ENCODE measurements at places on chromosomes 5 and 9.

DNA sequence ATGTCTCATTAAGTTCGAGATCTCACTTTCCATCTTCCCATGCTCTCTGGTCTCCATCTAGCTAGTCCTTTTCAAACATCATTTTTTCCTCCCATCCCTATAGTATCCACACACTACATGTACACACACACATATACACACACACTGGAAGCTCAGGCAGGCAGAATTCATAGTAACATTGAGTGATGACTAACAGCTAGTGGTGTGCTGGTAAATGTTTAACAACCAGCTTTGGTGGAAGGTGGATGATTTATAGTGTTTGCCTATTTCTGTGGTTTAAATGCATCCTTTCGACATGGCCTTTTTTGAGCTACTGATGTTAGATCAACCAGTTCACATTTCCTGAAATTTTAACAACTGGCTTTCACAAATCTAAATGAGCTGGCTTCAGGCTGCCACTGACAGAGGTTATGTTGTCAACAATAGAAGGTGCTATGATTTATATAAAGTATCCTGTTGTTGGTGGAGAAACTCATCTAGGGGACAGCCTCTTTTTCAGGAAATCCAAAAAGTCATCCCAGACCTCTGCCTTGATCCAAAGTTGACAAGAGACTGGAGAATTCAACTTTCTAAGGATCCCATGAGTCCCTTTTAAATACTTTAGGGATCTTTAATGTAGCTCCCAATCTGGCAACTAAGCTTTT is 117.8 kb downstream of the CCDC192 start:
- DNase-seq: no peak

DNA sequence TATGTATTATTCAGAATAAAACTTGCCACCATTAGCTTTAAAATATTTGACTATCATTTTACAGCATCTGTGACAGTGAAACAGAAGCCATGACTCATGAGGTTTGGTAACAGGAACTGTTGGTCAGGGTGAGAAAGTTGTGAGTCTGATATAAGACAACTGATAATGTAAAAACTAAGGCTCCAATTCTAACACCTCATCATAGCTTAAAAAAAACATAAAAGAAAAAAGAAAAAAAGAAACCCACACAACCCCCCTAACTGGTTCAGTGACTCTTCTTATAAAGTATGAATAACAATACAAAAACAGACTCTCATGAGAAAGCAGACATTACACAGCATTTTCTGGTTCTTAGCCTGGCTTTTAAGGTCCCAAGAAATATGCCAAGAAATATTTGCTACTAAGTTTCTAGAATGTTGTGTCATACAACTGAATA is 85.8 kb downstream of the MRPS27 start:
- no peak for DNase-seq

DNA sequence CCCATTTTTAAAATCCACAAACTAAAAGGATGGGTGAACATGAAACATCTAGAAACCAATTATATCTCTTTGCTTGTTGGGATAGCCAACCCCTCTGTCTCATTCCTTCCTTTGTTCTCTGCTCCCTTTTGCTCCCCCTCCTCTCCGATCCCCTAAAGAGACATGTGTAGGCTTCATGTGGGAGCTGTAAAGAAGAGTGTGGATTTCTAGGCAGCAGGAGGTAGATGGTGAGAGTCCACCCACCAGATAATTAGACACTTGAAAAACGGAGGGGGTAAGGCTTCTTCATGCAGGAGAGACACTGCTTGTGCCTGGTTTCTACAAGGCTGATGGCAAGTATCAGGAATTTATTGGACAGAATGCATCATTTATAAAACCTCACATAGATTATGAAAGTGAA is 27.3 kb upstream of the CFAP157 start:
- no peak for DNase-seq

GRCh38 chr5:62465985-62466925 is 53.7 kb downstream of the IPO11 start:
- no peak for DNase-seq

DNA sequence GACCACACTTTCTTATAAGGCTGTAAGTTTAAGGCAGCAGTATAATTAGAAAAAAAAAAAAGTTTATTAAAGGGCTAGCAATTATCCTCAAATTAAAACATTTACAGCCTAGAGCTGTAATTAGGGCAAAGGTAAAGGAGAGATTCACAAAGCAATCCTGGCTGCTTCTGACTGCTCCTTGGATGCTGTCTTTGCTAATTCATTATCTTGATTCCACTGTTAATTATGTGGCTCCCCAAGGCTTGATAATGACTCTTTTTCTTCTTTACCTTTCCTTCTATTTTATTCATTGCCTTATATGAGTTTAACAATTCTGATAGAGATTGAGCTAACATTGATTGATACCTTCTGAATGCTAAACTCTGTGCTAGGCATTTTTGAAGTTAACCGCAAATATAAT is 476.5 kb downstream of the DTWD2 start:
- no peak for DNase-seq

DNA sequence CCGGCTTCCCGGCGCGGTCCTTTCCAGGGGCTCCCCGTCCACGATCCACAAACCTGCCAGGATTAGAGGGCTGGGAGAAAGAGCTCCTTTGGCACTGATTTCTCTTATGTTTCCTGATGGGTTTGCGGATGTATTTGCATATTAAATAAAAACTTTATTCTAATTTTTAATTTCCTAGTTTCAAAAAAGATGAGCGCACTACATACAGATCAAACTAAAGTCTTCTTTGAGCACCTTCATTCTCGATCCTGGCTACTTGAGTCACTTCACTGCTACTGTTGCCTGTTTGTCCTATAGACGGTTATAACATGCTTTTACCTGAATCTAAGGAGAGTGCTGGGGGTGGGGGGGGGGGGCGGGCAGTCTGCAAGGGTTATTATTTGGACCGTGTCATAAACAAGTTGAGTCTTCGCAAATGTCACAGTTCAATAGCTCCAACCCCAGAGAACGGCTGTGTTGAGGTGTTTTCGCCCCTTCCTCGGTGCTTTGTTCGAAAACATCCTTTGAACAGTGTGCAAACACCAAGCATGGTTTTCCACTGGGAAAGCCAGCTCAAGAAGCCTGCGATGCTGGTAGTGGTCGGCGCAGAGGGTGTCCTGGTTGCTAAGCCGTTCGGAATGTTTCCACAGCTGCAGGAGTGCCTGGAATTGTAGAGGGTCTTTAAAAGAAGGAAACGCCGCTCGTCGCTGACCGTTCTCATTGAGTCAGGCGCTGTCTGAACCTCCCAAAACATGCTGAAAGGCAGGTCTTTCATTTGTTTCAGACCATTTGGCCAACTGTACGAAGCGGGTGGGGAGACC is 1.1 kb upstream of the STK10 start:
- DNase-seq: no peak

- DNase-seq: no peak
Measured at GRCh38 chr9:106726070-106726815, 136.7 kb upstream of the ZNF462 start.

GRCh38 chr5:87170799-87171198 is 96.9 kb upstream of the RASA1 start:
- DNase-seq: no peak

DNA sequence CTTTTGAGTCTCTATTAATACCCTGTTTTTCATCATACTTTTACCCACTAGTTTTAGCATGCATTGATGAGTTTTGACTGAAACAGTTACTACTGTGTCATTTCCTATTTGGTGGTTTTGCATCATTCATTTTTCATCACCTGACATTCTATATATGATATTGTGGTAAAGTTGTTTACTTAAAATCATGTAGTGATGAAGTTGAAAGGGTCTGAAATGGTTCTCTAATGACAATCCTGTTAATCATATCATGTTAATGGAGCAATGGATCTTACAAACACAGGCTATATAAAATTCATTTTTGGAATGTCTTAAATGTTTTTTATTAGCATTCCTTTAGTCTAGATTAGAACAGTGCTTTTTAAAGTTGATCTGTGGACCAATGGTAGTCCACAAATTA is 84.1 kb downstream of the ERBIN start:
- DNase-seq: no peak

DNA sequence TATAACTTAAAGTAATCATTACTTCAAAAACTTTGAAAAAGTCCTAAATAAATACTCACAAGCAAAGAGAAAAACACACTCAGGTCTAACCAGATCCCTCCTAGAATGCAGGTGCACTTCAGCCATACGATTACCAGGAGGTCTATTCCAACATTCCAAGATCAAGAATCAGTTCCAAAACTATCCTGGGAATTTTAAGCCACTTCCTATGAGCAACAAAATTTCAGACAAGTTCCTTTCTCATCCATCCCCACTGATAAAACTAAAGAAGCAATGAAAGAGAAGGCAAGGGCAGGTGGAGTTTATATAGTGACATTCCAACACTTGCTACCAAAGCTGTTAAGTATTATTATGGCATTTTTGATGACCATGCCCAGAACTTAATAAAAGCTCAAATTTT is 29.6 kb downstream of the MLLT3 start:
- DNase-seq: no peak

- DNase-seq: no peak
Measured at GRCh38 chr9:137065336-137065967, 4.9 kb downstream of the SAPCD2 start.

DNA sequence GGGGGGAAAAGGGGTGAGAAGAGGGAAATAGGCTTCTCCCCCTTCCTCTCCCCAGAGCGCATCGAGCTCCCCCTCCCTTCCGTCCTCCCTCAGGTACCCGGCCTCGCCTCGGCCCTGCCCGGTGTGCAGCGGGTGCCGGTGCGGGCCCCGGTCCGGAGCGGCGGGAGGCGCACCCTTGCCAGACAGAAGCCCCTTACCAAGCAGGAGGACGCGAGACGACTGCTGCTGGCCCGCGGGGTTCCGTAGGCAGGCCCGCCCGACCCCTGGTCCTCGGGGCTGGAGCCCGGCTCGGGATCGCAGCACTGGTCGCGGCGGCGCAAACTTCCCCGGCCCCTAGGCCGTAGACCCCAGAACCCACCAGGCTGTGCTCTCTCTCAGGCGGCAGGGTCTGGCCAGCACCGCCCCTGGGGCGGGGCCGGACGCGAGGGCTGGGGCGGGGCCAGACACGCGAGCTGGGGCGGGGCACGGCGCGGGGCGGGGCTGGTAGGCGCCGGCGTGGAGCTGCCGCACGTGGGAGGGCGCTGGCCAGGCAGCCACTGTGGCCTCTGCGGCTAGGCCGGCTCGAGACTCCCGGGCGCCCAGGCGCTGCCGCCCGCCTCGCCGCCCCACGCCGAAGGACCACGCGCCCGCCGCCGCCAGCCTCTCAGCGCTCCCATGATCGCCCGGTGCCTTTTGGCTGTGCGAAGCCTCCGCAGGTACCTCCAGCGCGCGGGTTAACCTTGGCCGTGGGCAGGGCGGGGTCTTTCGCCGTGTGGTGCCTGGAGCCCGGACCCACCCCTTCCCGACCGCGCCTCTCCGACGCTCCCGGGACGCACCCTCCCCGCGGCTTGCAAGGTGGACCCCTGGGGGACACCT is at the start of the genes NLN and SGTB:
Gene NLN, plus strand, starts transcription at position 486 of the 855 bp plus-strand sequence. Its CDS starts 169 bp downstream, at position 655.
Gene SGTB, minus strand, starts transcription at position 390 of the 855 bp plus-strand sequence. CDS start 1,302 bp downstream, outside the sequence.
- peak; percentile 50 for DNase-seq

- no peak for DNase-seq
Measured at GRCh38 chr5:169299663-169300467, 1.1 kb downstream of the SLIT3 start.

GRCh38 chr5:169991115-169991869 is 11.0 kb upstream of the INSYN2B start:
- no peak for DNase-seq

GRCh38 chr5:15452030-15452429 is 48.0 kb upstream of the FBXL7 start:
- DNase-seq: no peak

DNA sequence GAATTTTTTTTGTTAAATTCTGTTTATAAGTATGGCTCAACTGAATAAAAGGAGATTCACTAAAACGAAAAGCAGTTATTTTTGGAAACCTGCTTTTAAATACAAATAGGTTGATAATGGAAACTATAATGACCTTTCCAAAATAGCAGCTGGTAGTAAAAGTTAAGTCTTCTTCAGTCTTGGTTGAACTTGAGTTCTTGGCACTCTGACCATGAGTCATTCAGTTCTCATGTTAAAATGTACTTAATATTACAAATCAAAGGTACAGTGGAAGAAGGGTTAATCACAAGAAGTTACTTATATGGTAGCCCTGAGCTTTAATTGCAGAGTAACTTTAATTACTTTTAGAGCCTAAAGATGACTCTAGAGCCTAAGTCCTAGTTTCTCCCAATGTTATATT is 62.1 kb downstream of the KLF9 start:
- no peak for DNase-seq

DNA sequence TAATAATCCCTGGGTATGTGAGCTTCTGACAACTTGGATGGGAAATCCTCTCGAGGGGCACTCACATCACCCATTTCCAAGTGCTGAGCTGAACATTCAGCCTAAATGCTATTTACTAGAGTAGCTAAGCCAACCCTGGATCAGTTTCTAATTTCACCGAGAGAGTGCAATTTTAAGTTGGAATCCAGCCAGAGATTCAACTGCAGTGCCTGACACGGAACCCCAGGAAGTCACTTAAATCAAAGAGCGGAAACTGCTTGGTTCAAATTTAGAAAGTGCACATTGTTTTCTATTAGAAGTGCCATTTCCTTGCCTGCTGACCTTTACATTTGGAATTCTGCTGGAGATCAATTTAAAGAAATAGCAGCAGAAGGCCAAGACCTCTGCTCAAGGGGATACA is 8.8 kb downstream of the SPRY4 start:
- DNase-seq: no peak

DNA sequence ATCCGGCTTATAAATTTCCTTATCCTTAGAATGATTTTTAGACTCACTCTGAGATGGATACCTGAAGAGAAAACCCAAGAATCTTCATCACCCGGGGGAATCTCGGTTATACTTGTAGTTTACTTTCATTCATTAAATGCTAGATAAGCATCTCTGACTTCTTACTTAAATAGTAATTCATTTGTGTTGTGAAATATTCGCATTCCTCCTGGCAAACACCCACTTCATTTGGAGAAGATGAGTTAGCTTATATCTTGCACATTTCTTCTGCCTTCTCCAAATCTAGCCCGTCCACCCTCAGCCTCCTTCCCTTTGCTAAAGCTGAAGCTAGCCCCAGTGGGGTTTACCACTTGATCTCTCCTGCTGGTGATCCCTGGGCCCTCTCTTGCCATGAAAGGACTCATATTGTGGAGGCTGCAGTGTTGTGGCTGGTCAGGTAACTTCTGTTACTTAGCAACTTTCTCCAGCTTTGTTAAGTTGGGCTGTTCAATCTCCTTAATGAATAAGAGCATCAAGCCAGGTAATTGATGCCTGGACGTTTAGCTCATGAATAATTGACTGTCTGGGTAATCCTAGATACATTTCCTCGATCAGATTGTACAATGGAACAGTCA is 11.3 kb upstream of the POU4F3 start:
- DNase-seq: no peak

- DNase-seq: no peak
Measured at GRCh38 chr5:39829441-39829840, 404.7 kb upstream of the DAB2 start.

DNA sequence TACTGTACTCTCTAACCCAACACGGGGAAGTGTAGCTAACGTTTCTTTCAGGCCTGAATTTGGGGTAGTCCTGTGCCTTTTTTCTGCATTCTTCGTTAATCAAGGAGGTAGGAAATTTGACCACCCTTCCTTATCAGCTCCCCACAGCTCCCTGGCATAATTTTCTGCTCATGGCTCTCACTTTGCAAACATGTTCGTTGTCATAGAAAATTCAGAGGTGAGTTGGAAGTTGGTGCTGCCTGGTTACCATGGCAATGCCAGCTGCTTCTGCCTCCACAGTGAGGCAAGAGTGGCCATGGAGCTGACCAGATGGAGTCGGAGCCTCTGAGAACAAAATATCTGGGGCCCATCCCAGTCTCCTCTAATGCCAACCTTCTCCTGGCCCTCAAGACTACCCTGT is 116.6 kb upstream of the BOD1 start:
- no peak for DNase-seq

- no peak for DNase-seq
Measured at GRCh38 chr5:65184780-65185179, 296.9 kb downstream of the ADAMTS6 start.

- no peak for DNase-seq
Measured at GRCh38 chr9:118563677-118564076, 805.6 kb downstream of the BRINP1 start.
